ENCODE measurements at places on chromosomes 5 and 9. TPM values are rescaled to one million over a fixed set of nuclear protein-coding genes. Genes with fewer than 3 reads are reported as not detected.
A peak's percentile ranks its signal among the peaks of the same experiment; 100 is the strongest.

- DNase-seq: no peak
Measured at GRCh38 chr9:114732823-114733222, 50.8 kb upstream of the TEX48 start.

DNA sequence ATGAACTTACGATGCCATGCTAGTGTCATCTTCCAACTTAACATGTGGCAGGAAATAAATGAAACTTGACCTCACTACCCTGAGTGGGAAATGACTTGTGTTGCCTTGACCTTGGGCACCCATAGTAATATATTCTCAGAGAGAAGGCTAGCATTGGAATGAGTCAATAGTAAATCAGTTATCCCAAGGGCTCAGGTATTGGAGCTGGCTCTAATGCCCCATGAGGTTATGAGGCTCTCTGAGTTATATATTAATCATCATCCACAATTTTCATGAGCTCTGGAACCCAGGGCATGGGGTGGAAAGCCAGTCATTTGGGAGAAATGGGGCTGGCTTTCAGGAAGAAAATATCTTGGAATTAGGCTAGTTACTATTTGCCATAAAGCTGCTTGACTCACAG lies 42.4 kb upstream of the SMIM32 start:
- DNase-seq: no peak

DNA sequence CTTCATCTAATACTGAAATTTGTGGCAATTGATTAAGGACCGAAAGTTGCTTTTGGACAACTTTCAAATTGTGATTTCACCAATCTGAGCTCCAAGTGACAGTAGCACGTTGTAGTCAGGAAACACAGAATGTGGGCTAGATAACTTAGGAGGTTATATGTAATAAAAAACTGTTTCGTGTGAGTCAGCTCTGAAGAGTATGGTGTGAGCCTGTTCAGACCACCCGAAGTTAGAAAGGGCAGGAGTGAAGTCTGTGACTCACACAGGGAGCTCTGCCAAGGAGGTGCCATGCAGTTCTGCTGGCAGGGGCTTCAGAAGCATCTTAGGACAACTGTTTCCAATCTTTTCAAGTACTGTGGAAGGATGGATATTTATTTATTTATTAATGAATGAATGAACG lies 16.4 kb upstream of the ZBTB34 start:
- DNase-seq: peak; percentile 35

- peak; percentile 21 for DNase-seq
Measured at GRCh38 chr5:72920690-72921502, 34.9 kb upstream of the FCHO2 start.

SNX24 gene
- total RNA-seq: 29.8 TPM

DNA sequence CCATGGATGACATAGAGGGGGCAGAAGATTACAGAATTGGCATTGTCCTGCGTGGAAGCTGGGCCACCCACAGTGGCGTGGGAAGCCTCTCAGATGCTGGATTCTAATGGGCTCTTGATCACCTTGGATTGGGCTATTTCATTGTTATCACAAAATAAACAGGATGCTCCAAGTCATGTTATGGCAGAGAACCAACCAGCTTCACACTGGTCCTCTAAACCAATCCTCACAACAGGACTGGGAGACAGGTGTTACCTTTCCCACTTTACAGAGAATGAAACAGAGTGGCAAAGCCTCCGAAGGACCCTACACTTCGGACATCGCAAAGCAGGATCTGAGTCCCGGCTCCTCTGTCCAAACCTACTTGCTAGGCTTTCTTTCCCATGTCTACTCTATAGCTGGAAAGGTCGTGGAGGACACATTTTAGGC lies 455 bp upstream of the SMIM3 start:
- DNase-seq: no peak

DNA sequence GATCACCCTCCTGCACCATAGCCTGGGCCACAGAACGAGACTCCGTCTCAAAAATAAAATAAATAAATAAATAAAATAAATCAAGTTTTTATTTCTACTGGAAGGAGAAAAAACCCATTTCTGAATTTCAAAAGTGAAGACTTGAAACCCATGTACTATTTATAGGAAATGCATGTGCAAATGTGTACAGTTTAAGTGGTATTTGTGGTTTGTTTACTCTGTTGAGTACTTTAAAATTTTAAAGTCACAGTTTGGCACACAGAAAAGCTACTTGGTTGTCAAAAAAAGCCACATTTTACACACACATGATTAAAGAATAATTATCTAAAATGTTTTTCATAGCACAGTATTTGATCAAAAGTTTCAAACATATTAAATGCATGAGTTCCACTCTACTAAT lies 43.6 kb downstream of the NR3C1 start:
- no peak for DNase-seq

DNA sequence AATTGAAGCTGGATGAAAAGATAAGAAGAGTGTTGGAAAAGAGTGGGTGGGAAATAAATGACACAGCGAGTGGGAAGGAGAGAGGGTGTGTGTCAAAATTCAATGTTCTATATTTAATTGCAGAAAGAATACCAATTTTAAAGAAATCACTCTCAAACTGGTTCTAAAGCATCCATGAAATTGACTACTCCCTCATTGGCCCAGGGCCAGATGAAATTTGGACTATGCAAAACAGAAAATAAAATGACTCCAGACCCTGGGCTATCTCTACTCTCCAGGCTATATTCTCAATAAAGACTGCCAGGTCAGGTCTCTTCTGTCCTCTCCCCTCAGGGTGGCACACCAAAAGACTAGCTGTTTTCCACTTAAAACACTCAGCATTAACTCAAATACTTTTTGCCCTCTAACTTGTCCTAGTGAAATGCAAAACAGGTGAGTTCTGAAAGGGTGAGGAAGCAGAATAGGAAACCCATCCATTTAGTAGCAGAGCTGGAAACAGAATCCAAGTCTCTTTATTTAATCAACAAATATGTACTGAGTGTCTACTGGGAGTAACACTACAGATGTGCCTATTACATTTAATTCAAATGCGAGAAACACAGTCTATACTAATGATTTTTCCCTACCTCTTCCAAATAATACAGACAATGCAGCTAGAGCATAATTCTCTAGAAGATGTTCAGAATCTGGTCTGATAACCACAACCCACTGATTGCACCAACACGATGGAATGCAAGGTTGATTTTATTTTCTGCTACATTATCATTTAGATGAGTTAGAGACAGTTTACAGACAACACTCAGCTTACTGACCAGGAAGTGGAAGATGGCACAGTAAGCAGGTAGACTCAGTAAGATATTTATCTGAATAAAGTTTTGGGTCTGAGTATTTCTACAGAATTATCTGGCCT lies 42.1 kb downstream of the EFCAB9 start:
- no peak for DNase-seq

SAPCD2 gene
- 5.2 TPM for total RNA-seq

Data from fibroblast of villous mesenchyme (primary cell).